SW 1271 (cell line): ENCODE measurements at places on chromosomes 4 and X.

GRCh38 chrX:8815460-8816065 is 14.4 kb upstream of the FAM9A start:
- DNase-seq = peak; percentile 18

DNA sequence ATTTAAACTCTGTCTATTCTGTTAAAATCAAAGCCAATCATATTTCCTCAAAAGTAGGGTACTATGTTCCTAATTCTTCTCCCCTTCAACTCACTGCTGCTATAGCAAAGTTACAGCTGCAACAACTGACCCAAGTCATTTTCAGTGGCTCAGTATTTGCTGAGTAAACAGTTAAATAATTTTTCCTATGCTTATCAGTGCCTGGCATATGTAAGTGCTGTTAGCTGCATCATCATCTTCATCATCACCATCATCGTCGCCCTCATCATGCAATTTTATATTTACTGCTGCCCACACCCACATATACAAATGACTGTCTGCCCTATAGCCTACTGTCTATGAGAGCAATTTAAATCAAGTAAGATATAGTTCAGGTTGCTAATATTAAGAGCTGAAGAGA is 21.9 kb downstream of the COQ2 start:
- DNase-seq = no peak

GRCh38 chr4:153169776-153170175 is 34.5 kb upstream of the TRIM2 start:
- DNase-seq = no peak

- DNase-seq = no peak
Observed at GRCh38 chr4:48149827-48150370, 15.8 kb upstream of the TXK start.

DNA sequence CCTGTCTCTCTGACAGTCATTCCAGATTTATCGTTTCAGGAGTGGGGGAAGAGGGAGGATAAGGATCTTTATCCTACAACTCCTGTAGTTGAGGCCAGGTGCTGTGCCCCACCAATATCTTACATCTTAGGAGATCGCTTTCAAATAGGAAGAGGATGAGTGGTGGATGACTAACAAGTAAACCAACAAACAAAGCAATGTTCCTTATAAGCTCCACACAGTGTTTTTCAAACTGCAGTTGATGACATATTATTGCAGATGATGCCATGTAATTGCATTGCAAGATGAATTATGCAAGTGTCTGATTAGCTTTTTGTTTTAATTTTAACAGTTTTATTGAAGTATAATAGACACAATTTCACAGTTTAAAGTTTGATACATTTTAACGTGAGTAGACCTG is 35.8 kb upstream of the TMEM164 start:
- DNase-seq = no peak

DNA sequence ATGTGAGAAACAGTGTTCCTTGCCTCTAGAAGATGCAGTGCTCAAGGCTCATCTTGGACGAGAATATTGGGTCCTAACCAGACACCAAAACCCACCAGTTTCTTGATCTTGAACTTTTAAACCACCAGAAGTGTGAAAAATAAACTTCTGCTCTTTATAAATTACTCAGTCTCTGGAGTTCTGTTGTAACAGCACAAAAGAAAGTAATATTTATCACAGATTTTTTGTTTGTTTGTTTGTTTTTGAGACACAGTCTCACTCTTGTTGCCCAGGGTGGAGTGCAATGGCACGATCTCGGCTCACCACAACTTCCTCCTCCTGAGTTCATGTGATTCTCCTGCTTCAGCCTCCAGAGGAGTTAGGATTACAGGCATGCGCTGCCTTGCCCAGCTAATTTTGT is 371.1 kb upstream of the NDST4 start:
- DNase-seq = no peak

DNA sequence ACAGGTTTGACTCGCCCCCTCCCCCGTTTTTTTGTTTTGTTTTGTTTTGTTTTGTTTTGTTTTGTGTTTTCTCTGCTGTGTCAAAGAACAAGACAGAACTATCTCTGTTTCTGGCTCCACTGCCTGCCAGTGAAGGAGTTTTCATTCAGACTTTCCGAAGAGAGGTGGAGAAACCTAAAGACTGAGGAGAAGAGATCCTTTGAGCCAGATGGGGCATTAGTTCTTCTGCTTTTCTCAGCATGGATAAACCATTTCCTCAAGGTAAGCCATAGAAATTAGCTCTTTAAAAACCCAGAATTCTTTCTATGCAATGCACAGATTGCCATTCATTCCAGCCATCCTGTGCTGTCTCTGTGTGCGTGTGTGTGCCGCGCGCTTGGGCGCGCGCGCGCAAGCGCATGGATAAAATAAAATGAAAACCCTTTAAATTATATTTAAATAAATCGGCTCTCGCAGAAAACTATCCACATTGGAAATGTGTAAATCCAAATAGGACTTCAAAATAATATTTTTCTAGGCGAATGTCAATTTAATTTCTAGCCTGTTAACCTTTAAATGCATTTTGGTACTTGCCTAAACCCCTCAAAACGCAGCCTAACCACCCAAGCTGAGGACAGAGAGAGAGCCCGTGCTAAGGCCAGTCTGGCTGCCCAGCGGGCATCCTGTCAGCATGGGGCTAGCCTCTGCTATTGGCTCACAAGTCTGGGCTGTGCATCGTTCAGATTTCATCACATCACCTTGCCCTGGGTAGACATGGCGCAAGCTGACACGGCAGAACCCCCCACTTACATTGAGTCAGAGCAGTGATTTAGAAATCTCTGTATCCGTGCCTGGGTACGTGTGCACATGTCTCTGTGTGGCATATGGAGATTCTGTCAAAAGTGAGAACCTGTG is 113.0 kb upstream of the VAMP7 start:
- DNase-seq = no peak

DNA sequence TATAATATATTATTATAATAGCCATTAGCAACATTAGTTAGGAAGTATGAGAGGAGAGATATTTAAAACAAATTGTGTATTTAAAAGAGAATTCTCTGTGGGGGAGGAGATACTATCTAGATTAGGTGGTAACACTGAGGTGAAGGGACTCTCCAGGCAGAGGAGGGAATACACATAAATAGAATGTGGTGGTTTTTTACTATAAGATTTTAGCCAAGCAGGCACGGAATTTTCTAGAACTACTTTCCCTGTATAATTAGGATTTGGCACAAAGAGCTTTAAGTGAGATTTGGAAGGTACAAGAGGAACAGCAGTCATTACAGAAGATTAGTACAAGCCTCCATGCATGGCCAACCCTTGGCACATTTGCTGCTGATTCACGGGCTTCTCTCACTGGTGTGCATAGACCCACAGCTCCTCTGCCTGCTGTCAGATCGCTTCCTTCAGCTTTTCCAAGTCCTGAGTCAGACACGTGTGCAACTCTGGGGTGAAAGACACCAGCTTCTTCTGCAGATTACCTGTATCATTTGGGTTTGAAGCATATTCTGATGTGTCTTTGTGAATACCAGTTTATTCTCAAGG is 685.5 kb downstream of the KCTD8 start:
- no peak for DNase-seq

DNA sequence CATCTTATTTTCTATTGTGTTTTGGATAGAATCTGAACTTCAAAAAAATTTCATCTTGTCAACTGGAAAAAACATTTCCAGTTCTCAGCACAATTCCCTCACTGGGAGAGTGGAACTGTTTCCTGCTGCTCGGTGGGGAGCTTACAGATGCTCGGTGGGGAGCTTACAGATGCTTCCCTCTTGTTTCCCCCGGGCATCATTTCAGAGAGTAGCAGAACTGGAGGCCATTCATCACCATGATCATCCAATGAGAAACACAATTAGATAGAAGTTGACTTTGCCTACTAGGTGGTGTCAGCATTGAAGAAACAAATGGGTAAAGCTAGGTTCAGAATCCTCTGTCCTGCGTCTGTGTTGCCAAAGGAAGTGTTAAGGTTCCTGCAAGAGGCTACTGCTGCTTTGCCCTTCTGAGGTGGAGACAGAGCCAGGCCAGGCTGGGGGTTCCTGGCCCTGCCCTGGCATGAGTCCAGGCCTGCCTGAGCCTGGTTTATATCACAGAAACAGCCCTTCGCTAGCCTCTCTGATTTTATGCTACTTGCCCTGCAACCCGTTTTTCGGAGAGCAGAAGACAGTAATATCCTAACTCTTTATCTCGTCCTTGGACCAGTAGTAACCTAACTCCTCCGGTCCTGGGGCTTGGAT is 70.6 kb downstream of the TAPT1 start:
- no peak for DNase-seq

- DNase-seq = no peak
Observed at GRCh38 chr4:6658209-6658595, 17.7 kb downstream of the MRFAP1 start.

DNA sequence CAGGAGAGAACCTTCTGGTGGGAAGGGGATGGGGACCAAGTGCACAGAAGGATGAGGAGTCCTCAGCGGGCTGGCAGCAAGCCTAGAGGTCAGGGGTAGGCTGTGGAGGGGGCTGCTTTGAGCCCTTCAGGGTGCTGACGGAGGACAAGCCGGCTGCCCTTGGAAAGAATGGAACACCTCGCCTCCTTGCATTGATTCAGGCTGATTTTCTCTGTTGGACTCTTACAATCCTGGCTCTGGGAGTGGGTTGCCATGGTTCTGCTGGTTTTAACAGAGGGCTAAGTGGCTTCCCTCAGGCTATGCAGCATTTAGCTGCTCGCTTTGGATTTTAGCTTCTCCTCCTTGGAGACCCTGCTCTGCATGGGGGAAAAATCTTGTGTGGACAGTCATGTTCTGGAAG is 49.4 kb upstream of the CHRNA9 start:
- no peak for DNase-seq
